ENCODE measurements at places on chromosomes 2 and 18.

DNA sequence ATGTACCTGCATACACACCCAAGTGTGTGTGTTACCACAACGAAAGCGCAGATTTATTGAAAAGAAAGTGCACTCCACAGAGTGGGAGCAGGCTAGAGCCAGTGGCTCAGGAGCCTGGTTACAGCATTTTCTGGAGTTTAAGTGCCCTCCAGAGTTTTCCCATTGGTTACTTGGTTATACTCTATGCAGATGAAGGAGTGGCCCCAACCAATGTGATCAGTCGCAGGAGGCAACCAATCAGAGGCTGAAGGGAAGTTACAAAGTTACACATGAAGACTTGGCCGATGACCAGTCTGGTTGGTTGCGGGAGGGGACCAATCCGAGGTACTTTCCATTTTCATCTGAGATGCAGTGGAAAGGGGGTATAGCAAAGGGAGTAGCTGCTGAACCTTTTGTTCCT is 13.5 kb upstream of the PRLH start:
- DNase-seq, result no peak

DNA sequence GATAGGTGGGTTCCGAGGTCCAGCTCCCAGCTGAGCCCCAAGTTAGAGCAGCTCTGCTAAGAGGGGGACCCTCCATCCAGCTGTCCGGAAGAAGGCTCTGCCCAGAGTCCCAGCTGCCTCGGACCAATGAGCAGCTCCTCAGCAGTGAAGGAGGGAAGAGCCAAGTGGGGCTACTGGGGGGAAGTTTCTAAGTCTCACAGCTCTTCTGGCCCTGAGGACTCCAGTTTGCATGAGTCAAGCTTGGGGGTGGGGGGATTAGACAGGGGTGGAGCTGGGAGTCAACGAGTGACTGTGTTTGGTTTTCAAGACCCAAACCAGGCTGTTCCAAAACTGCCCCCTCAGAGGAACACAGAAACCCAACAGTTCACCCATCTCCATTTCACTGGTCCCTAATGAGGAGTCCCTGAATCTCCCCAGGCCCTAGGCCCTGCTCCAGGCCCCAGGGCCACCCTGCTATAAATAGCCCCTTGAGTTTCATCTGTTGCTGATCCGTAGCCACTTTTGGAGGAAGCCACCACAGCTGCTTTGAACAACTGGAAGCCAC is 100.9 kb downstream of the TNS1 start:
- peak; percentile 90 for DNase-seq

- DNase-seq, result no peak
Observed at GRCh38 chr2:55949613-55950012, 26.0 kb upstream of the EFEMP1 start.

GRCh38 chr2:150610670-150611279 is 123.3 kb upstream of the RND3 start:
- peak; percentile 64 for DNase-seq

GRCh38 chr18:25453556-25454269 is 101.7 kb upstream of the ZNF521 start:
- DNase-seq, result peak; percentile 39

GRCh38 chr18:78978349-78979055 is 1.1 kb upstream of the SALL3 start:
- no peak for DNase-seq

DNA sequence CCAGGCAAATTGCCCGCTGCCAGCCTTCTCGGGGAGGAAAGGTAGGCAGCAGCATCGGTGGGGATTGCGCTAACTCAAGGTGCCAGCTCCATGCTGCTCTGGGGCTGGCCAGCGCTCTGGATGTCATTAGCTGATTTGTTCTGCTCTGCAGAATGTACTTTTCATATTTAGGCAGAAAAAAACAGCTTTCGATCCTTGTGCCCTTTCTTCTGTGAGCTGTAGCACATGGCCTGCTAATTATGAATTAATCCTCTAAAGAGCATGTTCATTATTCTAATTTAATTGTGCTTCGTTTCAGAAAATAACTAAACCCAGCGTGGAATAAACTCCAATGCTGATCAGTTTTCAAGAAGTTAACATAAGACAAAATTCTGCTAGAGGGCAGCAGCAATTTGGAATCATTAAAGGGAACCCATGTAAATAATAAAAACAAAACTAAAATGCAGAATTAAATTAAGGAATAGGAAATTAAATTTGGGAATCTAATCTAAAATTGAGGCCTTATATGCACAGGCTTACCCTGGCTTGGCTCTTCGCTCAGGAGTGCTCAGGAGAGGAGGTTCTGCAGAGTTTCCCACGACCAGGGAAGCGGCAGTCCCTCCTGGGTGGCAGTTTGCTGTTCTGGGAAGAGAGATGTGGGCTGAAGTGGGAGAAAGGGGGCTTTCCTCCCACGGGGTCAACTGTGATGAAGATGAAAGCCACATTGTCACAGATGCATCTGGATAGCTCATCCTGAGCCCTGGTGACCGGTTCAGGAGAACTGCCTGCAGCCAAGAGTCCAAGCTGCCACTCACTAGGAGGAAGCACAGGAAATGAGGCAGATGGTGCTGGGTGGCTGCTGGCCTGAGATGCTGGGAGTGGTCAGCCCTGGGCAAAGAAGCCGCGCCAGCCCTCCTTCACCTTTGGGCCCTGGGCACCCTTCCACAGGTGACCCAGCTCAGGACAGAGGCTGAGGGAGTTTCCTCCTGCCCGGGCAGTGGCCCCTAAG is 93.2 kb upstream of the PKDCC start:
- DNase-seq, result no peak

- no peak for DNase-seq
Observed at GRCh38 chr2:70828115-70828514, 7.5 kb downstream of the CD207 start.

- DNase-seq, result peak; percentile 29
Observed at GRCh38 chr2:98601532-98602132, 6.7 kb downstream of the COA5 start.

DNA sequence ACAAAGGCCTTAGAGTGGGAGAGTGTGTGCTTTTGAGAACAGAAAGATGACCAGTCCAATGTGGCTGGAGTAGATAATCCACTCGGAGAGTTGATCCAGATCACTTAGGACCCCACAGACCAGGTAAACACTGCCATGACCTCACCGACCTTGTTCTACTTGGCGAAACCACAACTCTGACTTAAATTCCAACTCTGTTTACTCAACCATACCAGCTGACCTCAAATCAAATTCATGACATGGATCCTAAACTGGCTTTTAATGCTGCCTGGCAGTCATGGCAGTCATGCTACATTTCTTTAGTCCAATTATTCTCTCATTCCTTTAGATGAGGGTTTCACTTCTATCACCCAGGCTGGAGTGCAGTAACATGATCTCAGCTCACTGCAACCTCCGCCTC is 347.1 kb upstream of the FAM98A start:
- no peak for DNase-seq

DNA sequence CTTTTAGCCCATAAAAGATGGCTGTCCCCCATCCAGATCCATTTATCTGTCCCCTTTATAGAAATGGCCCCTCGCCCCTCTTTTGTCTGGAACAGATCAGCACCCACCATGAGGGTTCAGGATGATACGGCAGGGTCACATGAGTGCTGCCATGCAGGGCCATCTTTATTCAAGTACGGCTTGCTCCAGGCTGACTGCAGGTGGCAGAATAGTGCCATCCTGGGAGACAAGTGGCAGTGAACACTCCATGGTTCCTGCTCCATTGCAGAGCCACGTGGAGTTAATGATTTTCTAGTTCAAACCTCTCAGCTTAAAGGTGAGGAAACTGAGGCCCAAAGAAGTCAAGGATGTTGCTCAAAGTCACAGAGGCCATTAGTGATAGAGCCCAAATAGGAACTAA is 180.6 kb downstream of the CLIP4 start:
- peak; percentile 16 for DNase-seq

DNA sequence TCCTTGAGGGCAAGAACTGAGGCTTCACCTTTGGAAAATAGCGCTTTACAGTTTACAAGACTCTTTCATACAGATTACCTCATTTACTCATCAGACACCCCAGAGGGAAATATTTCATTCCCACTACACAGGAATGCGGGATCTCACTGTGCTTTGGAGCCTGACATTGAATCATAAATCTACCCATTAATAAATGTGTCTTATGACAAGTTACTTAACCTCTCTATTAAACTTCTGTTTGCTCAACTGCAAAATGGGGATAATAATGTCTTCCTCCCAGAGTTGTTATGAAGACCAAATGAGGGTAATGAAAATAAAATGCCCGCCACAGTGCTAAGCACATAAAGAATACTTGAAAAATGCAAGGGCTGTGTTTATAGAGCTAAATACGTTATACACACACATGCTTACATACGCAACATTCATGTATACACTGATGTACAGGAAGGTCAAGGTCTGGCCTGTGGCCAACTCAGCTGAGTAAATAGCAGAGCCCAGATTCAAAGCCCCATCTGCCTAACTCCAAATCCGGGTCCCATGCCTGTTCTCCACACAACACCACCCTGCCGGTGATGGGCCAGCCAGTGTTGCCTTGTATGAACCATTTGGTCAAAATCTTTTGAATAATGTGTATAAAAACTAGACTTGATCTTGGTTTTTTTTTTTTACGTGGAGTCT is 77.8 kb upstream of the STPG4 start:
- DNase-seq, result peak; percentile 54

DNA sequence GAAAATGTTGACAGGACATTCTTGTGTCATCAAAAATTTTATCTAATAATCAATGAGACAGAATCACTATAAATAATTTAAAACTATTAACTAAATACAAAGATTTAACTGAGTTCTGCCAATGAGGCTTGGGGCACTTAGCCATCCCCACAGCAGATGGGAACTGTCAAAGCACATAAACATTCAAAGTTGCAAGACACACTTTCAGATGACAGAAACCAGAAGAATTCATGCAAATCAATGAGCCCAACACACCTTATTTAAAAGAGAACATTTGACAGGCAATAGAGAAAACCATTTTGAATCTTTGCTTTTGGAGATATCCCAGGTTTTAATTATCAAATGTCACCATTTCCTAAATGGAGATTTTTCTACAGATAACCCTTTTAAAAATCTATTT is 566.2 kb downstream of the IRS1 start:
- DNase-seq, result no peak

- DNase-seq, result no peak
Observed at GRCh38 chr2:42545023-42545721, 23.3 kb upstream of the MTA3 start.

DNA sequence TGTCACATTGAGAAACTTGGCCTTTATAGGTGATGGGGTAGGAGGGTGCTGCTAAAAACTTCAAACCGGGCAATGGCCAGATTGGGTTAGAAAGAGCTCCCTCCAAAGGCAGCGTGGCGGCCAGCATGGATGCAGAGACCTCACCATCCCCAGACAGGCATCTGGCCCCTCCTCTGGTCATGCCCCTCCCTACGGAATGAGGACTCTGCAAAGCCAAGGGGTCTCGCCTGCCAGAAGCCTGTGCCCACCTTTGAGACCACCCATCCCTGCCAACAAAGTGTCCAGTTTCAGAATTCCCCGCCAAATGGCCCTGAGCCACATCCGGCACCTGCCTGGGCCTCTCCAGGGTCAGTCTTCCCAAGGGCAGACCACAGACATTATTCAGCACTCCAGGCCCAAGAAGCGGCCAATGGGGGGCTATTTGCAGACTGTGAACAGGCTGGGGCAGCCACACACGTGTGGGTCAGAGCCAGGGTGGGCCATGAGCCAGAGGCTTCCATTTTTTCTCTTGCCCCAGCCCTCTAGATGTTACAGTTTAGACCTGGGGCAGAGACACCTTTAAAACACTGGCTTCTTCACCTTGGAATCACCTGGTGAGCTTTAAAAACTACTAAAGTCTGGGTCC is 4.2 kb upstream of the ATP6V1B1 start:
- no peak for DNase-seq

Measured in fibroblast of skin of back (primary cell).